ENCODE measurements at places on chromosomes 3 and 15.
A peak's percentile ranks its signal among the peaks of the same experiment; 100 is the strongest.

- H3K36me3 ChIP-seq: peaks cover 11% of the 10 kb centered on the region
- DNase-seq: no peak
- H3K4me1 ChIP-seq: peaks cover 11% of the 10 kb centered on the region
- H3K27me3 ChIP-seq: peaks cover 25% of the 10 kb centered on the region
- no peak overlapping the region for H3K27ac ChIP-seq
Measured at GRCh38 chr3:128998561-128998960, 2.5 kb upstream of the EFCC1 start.

DNA sequence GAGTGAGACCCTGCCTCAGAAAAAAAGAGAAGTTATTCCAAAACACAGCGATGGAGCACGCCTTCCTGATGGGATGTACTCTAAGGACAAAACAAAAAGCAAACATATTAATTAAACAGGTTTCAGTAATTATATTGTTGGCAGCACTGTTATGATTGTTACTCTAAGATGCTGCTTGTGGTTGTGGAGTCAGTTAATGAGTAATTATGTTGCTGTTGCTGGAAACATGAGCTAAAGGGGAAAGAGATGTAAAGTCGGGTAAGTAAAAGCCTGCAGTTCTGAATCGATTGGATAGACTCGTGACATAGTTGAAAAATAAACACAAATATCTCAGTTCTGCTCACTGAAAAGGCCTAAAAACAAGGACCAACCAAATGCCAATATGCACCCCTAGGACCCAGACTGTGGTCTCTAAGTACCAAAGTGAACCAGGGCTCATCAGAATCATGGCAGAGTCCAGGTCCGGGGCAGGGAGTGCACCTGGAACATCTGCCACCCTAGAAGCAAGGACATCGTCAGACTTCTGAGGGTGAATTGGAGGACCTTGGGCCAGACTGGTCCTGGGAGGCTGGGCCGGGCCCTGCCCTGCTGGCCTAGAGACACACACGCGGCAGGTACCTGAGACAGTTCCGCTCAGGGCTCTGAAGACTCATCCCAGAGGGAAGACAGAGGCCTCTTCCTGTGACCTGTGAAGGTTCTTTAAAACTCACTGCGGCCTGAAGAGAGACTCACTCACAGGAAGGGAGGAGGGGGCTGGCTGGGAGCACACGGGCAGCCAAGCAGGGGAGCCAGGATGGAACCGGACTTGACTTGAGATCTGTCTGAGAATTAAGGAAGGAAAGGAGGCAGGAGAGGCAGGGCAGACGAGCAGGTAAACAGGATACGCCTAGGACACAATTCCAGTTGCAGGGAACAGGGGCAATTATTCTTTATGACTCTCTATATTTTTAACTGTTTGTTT, 140.5 kb downstream of the LRRK1 start:
- no peak for DNase-seq
- peaks cover 9% of the 10 kb centered on the region for H3K36me3 ChIP-seq
- peaks cover 9% of the 10 kb centered on the region for H3K27me3 ChIP-seq

GRCh38 chr3:13452490-13453335, 27.4 kb upstream of the HDAC11 start:
- no peaks in the 10 kb centered on the region for H3K27me3 ChIP-seq
- peak overlapping the region; percentile 92 for H3K4me3 ChIP-seq
- no peaks in the 10 kb centered on the region for H3K36me3 ChIP-seq

- peaks cover 7% of the 10 kb centered on the region for H3K36me3 ChIP-seq
- no peaks in the 10 kb centered on the region for H3K4me1 ChIP-seq
- no peak overlapping the region for H3K4me3 ChIP-seq
- DNase-seq: no peak
Measured at GRCh38 chr15:69792823-69793222, 304.9 kb downstream of the TLE3 start.

GRCh38 chr3:13273604-13274105, 146.5 kb downstream of the NUP210 start:
- no peak overlapping the region for H3K27ac ChIP-seq
- peaks cover 10% of the 10 kb centered on the region for H3K4me1 ChIP-seq
- H3K27me3 ChIP-seq: peaks cover 7% of the 10 kb centered on the region
- no peak overlapping the region for H3K4me3 ChIP-seq

DNA sequence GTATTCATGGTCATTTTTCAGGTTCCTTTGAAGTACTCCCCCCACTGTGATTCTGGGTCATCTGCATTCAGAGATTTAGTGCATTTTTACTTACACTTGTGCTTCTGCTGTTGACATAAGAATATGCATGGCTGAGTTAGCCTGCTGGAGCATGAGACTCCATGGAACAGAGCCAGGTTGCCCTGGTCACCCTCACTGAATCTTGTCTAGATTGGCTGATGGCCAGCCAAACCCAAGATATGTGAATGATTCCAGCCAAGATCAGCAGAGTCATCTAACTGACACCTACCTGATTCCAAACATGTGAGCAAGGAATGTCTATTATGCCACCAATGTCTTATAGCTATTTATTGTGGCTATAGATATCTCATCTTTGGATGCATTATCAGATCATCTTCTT, 25.1 kb downstream of the DTWD1 start:
- H3K27ac ChIP-seq: peak overlapping the region; percentile 2
- H3K4me3 ChIP-seq: no peak overlapping the region
- H3K27me3 ChIP-seq: no peaks in the 10 kb centered on the region
- H3K36me3 ChIP-seq: peaks cover 4% of the 10 kb centered on the region

GRCh38 chr15:70503798-70504298, 259.5 kb downstream of the UACA start:
- H3K4me1 ChIP-seq: peaks cover 22% of the 10 kb centered on the region
- no peak for DNase-seq
- H3K4me3 ChIP-seq: no peak overlapping the region
- H3K27ac ChIP-seq: no peak overlapping the region

GRCh38 chr3:152235709-152236298, 32.9 kb upstream of the MBNL1 start:
- no peak overlapping the region for H3K27ac ChIP-seq
- H3K27me3 ChIP-seq: peaks cover 1% of the 10 kb centered on the region
- no peak overlapping the region for H3K4me3 ChIP-seq
- DNase-seq: no peak

DNA sequence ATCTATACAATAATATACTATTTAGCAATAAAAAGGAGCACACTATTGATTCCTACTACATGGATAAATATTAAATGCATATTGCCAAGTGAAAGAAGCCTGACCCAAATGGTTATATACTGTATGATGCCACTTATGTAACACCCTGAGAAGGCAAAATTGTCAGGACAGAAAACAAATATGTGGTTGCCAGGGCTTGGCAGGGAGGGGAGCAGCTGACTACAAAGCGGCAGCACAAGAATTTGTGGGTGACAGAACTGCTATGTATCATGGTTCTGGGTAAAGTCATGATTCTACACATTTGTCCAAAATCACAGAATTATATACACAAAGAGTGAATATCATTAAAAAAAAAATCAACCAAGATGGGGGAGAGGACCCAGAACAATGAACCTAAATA, 22.5 kb downstream of the TBC1D2B start:
- peaks cover 6% of the 10 kb centered on the region for H3K27me3 ChIP-seq
- H3K4me1 ChIP-seq: peaks cover 57% of the 10 kb centered on the region
- peak overlapping the region; percentile 17 for H3K4me3 ChIP-seq
- no peak for DNase-seq
- H3K36me3 ChIP-seq: no peaks in the 10 kb centered on the region

DNA sequence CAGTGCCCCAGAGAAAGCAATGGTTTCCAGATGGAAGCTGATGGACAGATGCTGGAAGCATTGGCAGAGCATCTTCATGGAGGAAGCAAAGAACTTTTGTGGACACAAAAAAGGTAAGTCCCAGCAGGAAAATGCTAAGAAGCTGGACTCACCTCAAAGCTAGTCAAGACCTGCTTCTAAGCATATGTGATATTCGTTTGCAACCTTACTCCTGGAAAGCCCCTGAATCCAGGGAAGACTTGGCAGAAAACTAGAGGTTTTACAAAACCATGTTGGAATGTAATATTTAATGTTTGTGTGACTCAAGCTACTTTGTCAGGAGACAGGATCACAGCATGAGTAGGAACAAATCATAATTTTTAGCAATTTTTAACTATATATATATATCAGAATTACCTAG, 288.2 kb downstream of the BCHE start:
- H3K27ac ChIP-seq: no peak overlapping the region
- no peak overlapping the region for H3K4me3 ChIP-seq
- H3K4me1 ChIP-seq: no peaks in the 10 kb centered on the region
- no peaks in the 10 kb centered on the region for H3K27me3 ChIP-seq
- DNase-seq: no peak

DNA sequence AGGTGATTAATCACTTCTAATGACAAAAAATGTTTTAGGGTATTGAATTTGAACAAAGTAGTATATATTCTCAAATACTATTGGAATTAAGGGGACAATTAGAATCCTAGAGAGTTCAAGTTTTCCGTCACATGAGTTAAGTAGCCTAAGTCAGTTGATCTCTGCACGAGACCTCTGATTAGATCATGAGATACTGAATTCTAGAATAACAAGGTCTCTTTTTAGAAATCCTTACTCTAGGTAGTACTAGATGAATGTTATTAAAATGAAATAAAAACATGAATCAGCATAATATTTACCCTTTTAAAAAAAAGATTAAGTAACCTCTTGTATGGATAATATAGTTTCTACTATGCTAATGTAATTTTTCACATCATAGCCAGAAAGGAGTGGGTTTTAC, 43.4 kb downstream of the MYO5A start:
- no peaks in the 10 kb centered on the region for H3K36me3 ChIP-seq
- no peak overlapping the region for H3K27ac ChIP-seq
- peaks cover 1% of the 10 kb centered on the region for H3K27me3 ChIP-seq

DNA sequence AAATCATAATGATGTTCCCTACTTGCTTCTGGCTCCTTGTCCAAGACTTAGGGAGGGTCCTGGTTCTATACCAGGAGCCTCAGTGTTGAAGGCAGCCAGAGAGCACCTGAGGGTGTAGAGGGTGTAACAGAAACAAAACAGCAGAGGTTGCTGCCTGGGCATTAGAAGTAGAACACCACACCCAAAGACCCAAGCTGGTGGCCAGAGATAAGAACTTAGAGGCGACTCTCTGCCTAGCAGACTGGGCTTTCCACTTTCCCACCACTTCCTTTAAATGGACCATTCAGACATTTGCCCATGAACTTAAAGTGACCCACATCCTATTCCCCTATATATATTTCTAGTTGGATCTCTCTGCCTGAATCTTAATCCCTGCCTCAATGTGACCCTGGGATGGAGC, 189.8 kb downstream of the KLF13 start:
- H3K27ac ChIP-seq: no peak overlapping the region
- H3K4me1 ChIP-seq: no peaks in the 10 kb centered on the region
- peaks cover 15% of the 10 kb centered on the region for H3K36me3 ChIP-seq
- no peak overlapping the region for H3K4me3 ChIP-seq

DNA sequence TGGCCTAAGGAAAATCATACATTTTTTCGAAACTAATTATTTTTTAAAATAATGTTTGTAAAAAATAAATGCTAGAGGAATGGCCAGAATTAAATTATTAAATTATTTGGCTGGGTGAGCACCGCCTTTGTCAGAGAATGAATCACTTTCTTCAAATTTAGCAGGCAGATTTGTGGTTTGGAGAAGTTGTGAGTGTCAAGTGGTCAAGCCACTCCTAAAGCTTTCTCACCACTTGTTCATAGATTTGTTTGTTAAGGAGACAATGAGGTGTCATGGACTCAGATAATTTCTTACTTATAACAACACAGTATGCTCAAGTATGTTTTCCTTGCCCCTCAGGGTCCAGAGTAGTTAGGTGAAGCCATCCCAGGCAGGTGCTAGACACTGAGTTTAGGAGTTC, 196.2 kb downstream of the TUSC7 start:
- no peaks in the 10 kb centered on the region for H3K4me1 ChIP-seq
- no peak overlapping the region for H3K4me3 ChIP-seq
- no peaks in the 10 kb centered on the region for H3K27me3 ChIP-seq

- H3K27me3 ChIP-seq: no peaks in the 10 kb centered on the region
- DNase-seq: no peak
- H3K4me3 ChIP-seq: peak overlapping the region; percentile 44
- no peaks in the 10 kb centered on the region for H3K36me3 ChIP-seq
Measured at GRCh38 chr15:32838820-32839219, 121.0 kb downstream of the GREM1 start.
